ENCODE measurements at places on chromosomes 2 and 18.

DNA sequence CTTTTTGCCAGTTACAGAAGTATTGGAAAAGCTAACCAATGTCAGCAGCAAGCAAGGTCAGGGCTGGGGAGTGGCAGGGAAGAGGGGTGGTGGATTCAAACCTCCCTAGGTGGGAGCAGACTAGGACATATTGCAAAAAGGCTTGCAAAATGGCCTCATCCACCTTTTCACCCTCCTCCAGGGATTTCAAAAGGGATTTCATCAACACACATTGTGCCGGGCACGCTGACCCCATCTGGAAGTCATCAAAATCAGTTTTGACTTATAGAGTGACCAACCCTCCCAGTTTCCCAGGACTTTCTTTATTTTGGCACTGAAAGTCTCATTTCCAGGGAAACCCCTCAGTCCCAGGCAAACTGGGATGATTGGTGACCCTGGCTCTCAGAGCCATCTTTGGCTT, 94.7 kb downstream of the BIN1 start:
- DNase-seq = no peak

DNA sequence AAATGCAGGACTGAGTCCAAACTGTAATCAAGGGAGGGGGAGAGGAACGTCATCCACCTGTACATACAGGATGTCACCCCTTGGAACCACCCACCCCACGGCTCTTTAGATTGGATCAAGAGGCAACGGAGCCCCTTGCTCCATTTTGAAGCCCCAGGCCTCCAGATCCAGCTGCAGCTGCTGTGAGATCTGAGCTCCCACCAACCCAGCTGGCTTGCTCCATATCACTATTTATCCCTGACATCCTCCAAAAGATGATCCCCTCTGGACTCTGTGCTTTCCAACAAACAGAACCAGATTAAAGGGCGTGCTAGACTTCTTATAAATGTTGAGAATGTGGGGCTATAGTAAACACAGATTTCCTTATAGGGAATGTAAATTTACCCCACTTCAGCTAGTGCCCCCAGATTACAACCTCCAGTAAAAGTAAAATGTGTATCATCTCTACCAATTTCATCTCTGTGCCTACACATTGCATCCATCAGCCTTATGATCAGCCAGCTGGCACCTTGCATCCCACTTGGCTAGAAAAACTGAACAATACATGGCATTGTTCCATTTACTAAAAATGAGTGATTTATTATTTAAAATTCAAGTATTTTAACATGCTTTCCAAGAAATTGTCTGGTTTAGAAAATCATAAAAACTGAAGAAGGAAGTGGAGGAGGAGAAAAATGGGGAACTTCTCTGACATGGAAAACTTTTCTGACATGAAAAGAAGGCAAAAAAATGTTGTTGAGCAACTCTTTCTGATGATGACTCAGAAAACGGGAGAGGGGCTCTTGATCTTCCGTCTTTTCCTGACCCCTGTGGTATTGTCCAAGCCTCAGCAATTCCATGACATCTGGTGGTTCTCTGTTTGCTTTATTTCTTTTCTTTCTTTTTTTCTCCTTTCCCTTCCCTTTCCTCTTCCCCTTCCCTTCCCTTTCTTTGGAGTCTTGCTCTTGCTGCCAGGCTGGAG, 262.6 kb upstream of the THUMPD2 start:
- DNase-seq = no peak

DNA sequence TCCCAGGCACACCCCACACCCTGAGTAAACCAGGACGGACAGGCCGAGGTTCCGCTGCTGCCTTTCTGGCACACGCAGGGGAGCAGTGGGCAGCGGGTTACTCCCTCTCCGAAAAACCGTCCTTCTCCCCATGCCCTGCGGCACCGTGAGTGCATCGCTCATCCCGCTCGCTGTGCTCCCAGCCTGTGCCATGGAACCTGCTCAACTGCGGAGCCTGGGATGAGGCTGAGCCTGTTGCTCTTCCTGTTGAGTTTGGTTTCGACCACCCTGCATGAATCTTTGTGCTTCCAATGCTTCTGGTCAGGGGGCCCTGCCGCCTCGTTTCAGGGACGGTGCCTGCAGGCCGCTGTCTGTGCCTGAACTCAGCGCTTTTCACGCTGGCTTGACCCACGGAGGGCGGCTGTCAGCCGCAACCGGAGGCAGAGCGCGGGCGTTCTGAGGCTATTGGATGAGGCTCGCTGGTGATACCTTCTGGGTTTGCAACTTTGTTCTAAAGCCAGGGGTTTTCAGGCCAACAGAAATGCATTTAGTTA, 106.7 kb downstream of the MBP start:
- no peak for DNase-seq

- no peak for DNase-seq
These were observed 132.9 kb downstream of the NR4A2 start for GRCh38 chr2:156199588-156199987.

DNA sequence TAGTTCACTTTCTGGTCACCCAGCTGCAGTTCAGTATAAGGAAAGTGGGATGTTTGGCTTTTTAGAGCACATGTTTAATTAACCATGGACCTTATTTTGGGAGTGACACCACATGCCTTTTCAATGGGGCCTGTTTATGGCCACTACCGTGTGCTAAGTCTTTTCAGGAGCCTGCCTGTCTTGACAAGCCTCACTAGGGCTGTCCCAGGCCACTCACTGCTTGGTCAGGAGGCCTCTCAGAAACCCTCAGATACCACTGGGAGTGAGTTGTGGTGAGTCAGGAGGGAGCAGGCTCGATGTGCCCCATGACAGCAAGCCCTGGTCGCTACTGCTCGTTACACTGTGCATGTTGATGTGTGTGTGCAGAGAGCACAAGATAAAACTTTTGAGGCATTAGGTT, 123.0 kb downstream of the MAP4K4 start:
- peak; percentile 46 for DNase-seq

DNA sequence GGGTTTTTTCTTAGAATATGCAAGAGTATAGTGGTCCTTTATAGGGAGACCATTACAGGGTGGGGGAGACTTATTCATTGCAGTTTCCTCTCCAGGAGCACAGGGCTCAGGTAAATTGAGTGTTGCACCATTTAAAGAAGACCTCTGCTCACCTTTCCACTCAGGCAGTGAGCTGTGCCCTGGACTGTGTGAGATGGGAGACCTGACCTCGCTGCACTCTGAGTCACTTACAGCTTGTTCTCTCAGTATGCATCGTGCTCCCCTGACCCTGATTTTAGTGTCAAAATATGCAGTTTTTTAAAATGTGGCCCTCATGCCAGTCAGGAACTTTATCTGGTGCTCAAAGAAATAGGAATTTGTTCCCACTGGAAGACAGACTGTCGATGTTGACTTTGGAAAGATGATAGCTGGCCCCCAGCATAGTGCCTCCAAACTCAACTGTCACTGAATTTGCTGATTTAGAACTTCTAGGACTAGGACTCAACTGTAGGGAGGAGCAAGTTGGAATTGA, 146.7 kb upstream of the EPAS1 start:
- DNase-seq = no peak

DNA sequence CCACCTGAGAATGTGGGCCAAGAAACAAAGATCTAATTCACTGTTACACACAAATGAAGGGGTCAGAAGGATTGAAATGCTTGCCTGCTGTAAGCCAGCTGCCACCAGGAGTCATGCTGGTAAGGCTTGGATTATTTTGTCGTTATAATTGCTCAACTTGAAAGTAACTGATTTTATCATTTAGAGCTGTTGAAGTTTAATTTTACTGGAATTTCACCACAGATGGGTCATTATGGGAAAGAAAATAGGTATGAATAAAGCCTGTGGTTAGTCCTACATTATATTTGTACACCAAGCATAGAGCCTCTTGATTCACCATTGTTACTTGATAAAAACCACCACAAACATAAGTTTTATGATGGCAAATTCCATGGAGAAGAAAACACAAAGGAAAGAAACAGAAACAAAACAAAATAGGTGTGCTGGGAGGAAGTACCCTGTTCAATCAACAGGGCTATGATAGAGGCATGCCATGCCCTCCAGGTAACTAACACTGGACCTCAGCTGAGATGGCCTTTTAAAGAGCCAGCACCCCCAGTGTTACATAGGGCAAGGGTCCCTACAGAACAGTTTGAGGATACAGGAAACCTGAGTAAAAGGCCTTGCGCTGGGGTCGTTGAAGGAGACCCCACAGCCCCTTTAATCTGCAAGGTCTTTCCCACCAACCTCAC, 3.0 kb downstream of the CLEC4F start:
- DNase-seq = no peak

GRCh38 chr18:74242438-74243096, 49.2 kb downstream of the CYB5A start:
- DNase-seq = no peak

DNA sequence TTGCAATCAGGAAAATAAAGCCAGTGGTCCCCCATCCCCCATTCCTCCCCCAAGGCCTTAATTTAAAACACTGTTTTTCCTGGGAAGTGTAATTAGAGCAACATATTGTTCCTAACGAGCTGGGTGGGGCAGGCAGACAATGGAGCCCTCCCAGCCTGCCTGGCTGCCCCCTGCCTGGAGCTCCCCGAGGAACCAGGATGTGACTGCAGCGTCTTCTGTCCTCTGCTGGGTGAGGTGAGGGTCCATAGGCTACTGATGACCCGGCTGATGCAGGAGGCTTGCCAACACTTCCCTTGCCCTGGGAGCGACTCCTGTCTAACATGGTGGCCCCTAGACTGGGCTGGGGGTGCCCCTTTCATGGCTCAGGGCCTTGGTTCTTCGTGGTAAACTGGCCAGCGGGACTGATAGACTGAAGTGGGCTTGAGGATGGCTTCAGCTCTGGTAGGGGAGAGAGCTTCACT, 152.4 kb downstream of the DYSF start:
- DNase-seq = no peak

GRCh38 chr18:3099327-3099726, 86.4 kb upstream of the LPIN2 start:
- no peak for DNase-seq

GRCh38 chr18:3579701-3580100, 129.7 kb downstream of the TGIF1 start:
- DNase-seq = no peak

- no peak for DNase-seq
These were observed 249.1 kb upstream of the RBMS1 start for GRCh38 chr2:160742667-160743066.

- no peak for DNase-seq
These were observed 137.8 kb upstream of the SKOR2 start for GRCh38 chr18:47389210-47389609.

DNA sequence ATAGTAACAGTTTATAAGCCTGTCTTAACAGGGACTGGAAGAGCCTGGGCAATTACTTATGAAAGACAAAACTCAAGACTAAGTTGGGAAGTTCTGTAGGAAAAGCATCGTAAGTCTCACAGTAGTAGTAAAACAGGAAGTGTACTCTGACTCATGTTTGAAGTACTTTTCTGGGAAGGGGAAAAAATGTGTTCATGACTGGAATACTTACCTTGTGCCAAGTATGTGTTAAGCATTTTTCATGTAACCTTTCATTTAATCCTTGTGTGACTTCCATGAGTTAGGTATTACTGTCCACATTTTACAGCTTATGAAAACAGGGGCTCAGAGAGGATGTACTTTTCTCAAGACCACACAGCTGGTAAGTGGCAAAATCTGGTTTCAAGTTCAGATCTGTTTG, 13.7 kb upstream of the SKOR2 start:
- no peak for DNase-seq

GRCh38 chr2:101187131-101187530, 35.9 kb upstream of the TBC1D8 start:
- no peak for DNase-seq

GRCh38 chr2:201118961-201119854, 3.2 kb downstream of the CFLAR start:
- DNase-seq = no peak

DNA sequence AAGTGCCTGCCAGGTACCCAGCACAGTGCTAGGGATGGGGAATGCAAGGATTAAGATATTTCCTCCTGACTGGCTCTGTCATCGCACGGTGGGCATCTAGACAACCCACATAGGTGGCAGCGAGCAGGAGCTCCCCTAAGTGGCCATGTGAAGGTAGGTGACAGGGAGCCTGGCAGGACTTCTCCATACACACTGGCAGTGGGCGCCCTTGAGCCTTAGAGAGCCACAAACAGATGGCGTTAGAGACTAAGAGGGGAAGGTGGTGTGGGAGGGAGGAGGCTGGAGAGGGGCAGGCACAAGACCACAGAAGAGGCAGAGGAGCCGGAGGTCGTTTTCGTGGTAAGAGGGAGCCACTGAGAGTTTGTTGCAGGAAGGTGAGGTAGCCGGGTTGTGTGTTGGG, 15.2 kb downstream of the PRELID3A start:
- no peak for DNase-seq

GRCh38 chr2:187912950-187913349, 358.7 kb upstream of the TFPI start:
- no peak for DNase-seq

GRCh38 chr18:37741032-37741623, 175.5 kb upstream of the CELF4 start:
- no peak for DNase-seq

- no peak for DNase-seq
These were observed 265.5 kb downstream of the CYRIA start for GRCh38 chr2:16400127-16400623.

DNA sequence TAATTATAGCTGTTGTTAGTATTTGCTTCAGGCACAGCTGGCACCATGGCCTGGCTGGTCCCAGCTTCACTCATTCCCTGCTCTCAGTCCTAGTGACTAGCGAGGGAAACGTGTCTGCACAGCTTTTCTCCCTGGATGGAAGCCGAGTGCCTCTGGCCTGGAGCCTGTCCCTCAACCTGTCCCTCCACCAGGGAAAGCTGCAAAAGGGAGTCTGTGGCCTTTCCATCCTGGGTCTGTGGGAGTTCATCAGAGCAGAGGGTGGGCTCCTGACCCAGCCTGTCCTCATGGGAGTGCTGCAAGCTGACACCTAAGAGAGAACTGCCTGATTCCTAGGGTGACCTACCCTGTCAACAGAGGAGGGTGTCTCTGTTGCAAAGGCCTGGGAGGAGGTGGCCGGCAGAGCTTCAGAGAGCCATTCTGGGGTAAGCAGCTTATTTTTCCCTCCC, 118.3 kb downstream of the CAPN13 start:
- DNase-seq = no peak

DNA sequence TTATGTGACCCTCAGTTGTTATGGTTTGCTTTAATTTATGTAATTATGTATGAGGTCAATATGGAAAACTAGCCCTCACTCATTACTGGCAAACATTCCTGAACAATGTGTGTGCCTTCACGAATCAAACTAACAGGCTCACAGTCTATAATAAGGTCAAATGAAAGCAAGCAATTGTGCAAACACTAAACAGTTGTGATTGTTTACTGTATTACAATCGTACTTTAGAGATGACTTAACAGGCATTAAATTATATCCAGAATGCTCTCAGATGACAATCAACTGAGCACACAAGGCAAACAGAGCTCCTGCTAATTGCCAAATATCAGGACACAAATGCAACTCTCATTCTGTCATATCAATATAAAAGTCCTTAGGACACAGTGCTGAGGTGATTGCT, 29.5 kb downstream of the COL5A2 start:
- no peak for DNase-seq

DNA sequence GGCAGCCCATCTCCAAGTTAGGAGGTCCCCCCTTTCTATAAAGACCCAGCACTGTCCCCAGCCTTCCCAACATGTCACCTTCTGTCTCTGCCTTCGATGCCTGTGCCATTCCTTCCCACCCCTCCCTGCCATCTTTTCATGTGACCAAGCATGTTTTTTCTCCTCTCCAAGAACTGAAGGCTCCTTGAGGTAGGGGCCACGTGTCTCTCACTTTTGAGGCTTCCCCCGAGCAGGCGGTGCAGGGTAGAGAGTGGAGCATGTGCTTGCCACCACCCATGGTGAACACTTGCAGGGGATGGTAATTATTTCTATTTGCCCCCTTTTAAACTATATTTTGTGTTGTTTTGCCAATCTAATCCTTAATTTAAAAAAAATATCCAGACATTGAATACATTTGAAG, 168.4 kb downstream of the ACKR3 start:
- no peak for DNase-seq
